Endothelial cell of umbilical vein (primary cell): ENCODE measurements at places on chromosomes 1 and 21. TPM values are rescaled to one million over a fixed set of nuclear protein-coding genes. Genes with fewer than 3 reads are reported as not detected.

Gene S100A14
- 0.10 TPM in 1 of 2 replicates, not detected in the other for polyA plus RNA-seq

Gene ST6GALNAC5
- not detected in 2 replicates for polyA plus RNA-seq

Gene GRIK1
- not detected in 2 replicates for polyA plus RNA-seq

Gene CNIH3
- polyA plus RNA-seq: 1.3 and 1.6 TPM in 2 replicates

Gene AMY1C
- not detected in 2 replicates for polyA plus RNA-seq
